ENCODE measurements at places on chromosomes 7 and 10.

- DNase-seq: no peak
These were observed 26.0 kb downstream of the PLPP4 start for GRCh38 chr10:120483006-120483405.

- no peak for DNase-seq
These were observed 1147.3 kb downstream of the XPNPEP1 start for GRCh38 chr10:108775911-108776475.

- DNase-seq: peak; percentile 72
These were observed 169.1 kb upstream of the PPP1R3A start for GRCh38 chr7:114087653-114088469.

- no peak for DNase-seq
These were observed 19.3 kb downstream of the MYOF start for GRCh38 chr10:93462881-93463280.

- no peak for DNase-seq
These were observed 310.4 kb upstream of the IMMP2L start for GRCh38 chr7:111872450-111873325.

- no peak for DNase-seq
These were observed 25.6 kb downstream of the YKT6 start for GRCh38 chr7:44226396-44226753.

DNA sequence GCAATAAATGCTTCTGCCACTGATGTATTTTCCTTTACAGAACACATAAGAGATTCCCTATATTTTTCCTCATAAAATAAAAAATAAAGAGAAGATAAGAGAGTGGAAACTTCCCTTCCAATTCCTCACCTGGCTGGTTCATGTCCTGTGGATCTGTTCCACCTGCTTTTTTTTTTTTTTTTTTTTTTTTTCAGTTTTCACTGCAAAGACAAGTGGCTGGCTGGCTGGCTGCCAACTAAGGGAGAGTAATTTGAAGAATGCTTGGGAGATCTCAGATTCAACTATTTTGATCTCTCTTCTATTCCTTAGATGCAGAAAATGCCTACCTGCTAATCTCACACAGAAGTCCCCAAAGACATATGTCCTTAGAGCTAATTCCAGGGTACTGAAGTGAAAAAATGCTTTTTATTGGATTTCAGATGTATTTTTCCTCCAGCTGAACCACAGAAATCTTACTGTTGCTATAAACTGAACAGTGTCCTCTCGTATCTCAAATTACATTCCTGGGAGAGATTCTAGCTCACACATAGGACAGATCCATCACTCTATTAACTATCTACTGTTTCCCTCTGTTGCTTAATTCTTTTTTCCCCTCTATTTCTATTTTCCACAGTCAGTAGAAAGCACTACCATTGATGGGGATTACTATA, 120.8 kb downstream of the NRCAM start:
- peak; percentile 79 for DNase-seq

GRCh38 chr7:66164356-66164755, 40.8 kb upstream of the TPST1 start:
- no peak for DNase-seq

GRCh38 chr7:2157473-2158279, 75.1 kb downstream of the MAD1L1 start:
- peak; percentile 96 for DNase-seq

GRCh38 chr7:31948029-31948428, 122.2 kb downstream of the PDE1C start:
- no peak for DNase-seq

Data from NCI-H187 (cell line).